Activated CD8-positive, alpha-beta memory T cell treated with anti-CD3 and anti-CD28 coated beads for 1 hour (primary cell): ENCODE measurements at places on chromosomes 5 and 9.

- DNase-seq: no peak
Measured at GRCh38 chr9:130382636-130383349, 62.0 kb upstream of the ASS1 start.

GRCh38 chr5:174999581-174999980 is 275.2 kb downstream of the MSX2 start:
- no peak for DNase-seq

GRCh38 chr9:134329576-134329855 is 3.3 kb downstream of the RXRA start:
- DNase-seq: no peak

DNA sequence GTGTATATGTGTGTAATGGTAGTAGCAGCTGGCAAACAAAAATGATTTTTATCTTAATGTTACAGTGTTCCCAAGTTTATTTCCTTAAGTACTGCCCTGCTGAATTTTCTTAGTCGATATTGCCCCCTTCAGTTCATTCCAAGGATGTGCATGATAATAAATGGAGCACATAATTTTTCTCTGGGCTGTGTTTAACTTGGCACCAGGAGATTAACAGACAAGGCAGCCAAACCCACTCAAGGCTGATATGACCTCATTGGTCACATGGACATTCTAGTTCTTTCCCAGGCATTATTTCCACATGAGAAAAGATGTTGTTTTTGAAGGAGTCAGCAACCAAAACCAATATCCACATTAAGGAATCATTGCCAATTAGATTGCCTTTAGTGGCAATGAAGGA is 61.8 kb downstream of the COX7C start:
- no peak for DNase-seq

- DNase-seq: no peak
Measured at GRCh38 chr9:971901-972500, 4.5 kb upstream of the DMRT3 start.

DNA sequence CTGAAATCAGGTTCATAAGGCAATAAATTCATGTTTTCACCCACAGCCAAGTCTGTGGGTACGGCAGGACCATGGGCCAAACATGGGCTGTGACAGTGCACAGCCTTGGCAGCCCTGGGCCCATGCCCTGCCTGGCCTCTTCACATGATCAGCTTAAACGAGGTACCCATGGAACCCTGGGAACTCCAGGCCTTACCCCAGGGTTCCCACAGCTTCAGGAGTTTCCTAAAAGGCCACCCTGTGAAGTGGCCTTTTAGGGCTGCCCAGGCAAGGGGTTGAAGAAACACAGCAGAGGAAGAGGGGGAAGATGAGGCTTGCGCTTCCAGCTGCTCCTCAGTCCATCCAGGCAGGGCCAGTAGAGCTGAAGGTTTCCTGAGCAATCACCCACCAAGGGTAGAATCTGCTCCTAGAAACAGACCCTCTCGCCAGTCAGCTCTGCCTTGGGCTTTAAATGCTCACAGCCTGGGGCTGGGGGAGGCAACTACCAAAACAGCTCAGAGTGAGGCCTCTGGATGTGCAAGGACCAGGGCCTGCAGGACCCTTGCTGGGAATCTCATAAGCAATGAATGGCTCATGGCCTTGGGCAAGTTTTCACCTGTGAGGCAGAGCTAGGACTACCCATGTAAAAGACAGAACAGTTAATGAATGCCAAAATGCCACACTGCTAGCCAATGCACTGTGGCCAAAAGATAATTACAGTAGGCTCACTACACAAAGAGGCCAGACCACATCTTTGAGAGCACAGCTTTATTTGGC is 79.3 kb upstream of the LRRTM2 start:
- no peak for DNase-seq

GRCh38 chr9:126393876-126394275 is 67.2 kb downstream of the MVB12B start:
- DNase-seq: no peak

DNA sequence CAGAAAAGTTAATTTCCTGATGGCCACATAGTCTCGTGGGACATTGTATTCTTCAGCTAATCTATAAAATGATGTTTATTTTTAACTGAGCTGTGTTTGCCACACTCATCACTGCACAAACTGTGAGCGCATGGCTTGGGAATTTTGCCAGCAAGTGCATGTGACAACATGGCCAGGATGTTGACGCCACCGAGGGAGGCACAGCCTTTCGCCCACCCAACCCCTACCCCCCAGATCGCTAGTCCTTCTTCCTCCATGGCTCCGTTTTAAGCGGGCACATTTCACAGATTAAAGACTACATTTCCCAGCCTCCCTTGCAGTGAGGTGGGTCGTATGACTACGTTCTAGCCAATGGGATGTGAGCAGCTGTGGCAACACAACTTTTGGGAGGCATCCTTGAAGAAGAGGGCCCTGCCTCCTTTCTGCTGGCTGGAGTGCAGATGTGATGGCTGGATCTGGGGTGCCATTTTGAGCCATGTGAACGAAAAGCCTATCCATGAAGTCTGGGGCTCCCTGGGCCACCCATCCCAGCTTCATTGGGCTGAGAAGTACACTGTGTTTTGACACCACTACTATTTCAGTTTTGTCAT is 7.9 kb downstream of the NRARP start:
- DNase-seq: no peak

DNA sequence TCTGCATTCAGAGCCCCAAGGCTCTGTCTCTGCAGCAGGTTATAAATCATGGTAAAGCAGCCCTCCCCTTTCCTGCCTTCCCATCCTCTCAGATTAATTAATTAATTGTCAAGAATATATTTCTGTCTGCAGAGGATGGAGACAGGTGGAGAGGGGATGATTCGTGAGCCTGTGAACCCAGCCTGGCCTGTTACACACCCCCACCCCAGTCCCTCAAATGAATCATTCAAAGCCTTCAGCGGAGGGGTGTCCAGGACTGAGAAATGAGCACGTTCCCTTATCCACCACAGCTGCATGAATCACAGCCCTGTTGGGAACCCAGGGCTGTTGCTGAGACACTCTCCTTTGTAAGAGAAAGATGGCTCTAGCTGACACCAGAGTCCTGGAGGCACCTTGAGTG is 56.0 kb downstream of the NIPAL4 start:
- no peak for DNase-seq

- no peak for DNase-seq
Measured at GRCh38 chr5:42520203-42520602, 97.0 kb downstream of the GHR start.
